ENCODE measurements at places on chromosomes 4 and X.

DNA sequence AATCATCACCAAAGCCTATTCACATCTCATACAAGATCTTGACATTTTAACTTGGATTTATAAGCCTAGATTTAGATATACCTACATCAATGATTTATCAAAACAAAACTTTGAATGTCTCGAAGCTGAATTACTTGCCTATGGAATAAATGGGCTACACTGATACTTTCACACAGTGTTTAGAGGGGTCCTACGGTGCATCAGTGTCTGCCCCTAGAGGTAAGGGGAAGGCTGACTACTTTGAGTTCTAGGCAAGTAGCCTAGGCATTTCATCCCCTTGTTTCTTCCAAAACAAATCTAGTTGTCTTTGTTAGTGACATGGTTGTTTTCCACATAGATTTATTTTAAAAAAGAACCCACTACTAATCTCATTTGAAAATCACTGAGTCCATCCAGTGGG, 158.1 kb upstream of the ATOH1 start:
- DNase-seq: no peak

DNA sequence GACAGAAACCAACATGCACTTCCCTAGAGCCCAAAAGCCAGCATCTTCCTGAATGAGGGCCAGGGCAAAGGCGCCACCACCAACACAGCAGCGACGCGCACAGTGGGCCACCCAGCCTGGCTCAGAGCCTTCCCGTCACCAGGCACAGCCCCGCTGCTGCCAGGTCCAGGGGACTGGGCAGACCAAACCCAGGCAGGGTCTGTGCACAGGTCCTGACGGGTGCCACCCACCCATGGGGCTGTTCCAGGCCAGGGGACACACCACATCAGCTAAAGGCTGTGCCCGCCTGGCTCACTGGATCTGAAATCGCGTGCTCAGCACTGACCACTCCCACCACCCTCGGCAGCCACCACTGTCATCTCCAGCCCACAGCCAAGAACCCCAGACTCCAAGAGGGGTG, 13.8 kb downstream of the FAM53A start:
- no peak for DNase-seq

GRCh38 chr4:99468889-99469288, 33.7 kb upstream of the ADH7 start:
- DNase-seq: no peak

DNA sequence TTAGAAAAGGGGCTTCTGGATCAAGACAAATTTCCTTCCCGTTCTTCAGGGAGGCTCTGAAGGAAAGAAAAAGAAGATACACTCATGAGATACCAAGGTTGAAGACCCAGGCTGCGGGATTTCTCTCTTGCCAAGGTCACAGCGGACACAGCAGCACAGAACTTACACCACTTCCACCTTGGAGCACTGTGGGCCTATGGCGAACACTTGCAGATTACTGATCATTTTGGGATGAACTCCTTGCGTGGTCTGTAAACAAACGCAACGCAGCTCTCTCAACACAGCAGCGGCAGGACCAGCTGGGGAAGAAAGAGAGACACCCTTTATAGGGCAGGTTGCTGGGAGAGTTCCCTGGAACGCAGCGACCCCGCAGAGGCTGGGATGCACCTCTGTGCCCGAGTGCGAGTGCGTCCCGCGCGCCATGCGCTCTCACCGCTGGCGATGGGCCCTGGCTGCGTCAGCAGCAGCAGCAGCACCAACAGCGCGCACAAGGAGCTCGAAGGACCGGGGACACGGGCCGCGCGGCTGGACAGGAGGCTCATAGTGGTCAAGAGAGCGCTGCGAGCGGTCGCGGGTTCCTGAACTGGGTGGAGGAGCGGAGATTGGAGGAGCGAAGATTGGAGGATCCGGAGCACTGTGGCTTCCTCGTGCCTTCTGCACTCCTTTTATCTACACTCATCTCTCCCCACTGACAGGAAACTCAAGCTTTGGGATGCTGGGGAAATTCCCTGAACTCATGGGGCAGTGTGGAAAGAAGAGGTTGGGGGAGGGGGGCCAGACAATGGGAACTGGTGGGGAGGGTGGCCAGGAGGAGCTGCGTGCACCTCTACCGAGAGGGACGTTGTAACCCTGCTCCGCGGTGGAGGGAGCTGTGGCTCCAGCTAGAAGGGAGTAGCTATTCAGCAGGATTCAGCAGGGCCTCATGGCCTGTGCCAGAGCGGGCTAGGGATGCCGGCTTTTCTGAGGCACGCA, at the start of gene CXCL5:
Gene CXCL5, minus strand, starts transcription at position 638 of the 972 bp plus-strand sequence. Its CDS starts 96 bp downstream, at position 542.
- DNase-seq: no peak

DNA sequence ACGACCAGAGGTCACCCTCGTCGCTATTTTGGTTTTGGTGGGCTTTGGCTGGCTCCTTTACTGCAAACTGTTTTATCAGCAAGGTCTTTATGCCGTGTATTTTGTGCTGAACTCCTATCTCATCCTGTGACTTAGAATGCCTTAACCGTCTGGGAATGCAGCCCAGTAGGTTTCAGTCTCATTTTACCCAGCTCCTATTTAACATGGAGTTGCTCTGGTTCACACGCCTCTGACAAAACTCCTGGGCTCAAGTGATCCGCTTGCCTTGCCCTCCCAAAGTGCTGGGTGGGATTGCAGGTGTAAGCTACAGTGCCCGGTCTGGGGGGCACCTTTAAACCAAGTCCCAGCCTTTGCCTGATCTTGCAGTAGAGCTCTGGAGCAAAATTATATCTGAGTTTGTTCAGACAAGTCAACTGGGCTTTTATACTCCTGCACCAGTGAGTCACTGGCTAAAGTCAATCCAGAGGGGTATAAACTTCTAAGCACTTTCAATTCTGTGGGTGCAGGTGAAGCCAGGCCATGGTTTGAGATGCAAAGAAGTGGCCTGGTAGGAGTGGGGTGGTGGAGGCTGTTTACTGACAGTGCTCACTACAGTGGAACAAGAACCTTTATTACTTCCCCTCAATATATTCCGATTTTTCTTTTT, 50.2 kb downstream of the MGST2 start:
- no peak for DNase-seq
